ENCODE measurements at places on chromosomes 5 and 9.
A peak's percentile ranks its signal among the peaks of the same experiment; 100 is the strongest.

DNA sequence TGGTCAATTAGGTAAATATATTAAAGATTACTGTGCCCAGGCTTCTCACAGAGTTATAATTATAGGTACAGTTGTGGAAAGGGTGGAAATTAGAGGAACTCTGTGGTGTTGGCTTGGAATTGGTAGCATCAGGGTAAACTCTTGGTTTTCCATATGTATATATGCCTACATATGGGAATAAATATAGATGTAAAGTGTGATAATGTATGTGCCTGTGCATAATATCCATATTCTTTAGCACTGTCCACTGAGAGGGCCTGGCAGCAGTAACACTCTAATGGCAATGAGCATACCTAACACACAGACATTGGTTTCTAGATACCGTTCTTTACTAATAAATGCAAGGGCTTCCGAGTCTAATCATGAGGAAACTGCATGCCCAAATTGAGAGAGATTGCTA lies 4.0 kb upstream of the PTPDC1 start:
- no peak for DNase-seq

DNA sequence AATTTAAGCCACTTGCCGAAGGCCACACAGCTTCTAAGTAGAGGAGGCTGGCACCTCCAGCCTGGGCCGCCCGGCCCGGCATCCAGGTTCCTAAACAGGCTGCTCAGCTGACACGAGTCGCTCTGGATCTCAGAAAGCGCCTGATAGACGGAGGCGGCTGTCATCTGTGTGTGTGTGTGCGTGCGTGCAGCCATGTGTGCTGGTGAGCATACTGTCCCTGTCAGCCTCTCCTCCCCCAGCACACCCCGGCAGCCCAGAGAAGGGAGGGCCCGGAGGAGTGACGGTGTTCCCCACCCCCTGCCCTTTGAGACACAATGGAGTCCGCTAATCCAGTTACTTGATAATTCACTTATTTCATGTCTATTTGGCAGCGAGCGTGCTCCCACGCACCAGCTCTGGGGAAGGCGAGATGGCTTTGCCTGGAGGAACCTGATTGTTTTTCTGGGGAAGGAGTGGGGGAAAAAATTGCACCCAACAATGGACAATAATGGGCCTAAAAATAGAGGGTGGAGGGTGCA lies 20.0 kb downstream of the NTNG2 start:
- DNase-seq, result no peak

GRCh38 chr9:27853529-27853928 lies 280.2 kb upstream of the C9orf72 start:
- no peak for DNase-seq

DNA sequence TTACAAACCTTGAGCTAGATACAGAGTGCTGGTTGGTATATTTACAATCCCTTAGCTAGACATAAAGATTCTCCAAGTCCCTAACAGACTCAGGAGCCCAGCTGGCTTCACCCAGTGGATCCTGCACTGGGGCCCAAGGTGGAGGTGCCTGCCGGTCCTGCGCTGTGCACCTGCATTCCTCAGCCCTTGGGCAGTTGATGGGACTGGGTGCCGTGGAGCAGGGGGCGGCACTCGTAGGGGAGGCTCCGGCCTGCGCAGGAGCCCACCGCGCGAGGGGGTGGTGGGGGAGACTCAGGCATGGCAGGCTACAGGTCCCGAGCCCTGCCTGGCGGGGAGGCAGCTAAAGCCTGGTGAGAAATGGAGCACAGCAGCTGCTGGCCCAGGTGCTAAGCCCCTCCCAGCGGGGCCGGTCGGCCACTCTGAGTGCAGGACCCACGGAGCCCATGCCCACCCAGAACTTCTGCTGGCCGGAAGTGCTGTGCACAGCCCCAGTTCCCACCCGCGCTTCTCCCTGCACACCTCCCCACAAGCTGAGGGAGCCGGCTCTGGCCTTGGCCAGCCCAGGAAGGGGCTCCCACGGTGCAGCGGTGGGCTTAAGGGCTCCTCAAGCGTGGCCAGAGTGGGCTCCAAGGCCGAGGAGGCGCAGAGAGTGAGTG lies 1464.7 kb downstream of the EFNA5 start:
- no peak for DNase-seq

DNA sequence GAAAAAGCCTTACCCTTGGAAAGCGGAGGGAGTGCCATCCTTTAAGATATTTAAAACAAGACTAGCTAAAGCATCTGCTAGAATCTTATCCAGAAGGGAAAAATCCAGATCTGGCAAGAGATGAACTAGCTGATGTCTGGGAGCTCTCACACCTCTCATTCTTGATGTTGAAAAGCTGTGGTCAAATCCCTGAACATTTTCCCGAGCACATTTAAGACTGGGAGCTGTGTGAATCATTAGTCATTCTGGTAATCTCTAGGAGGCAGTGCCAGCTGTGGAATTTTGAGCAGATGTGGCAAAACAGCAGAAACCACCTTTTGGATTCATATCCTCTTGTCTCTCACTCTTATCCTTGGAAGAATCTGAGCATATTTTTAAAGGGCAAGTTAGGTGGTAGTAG lies 218.0 kb downstream of the MAN2A1 start:
- DNase-seq, result peak; percentile 36

GRCh38 chr9:7980691-7981289 lies 181.2 kb upstream of the DMAC1 start:
- DNase-seq, result no peak

GRCh38 chr9:20478786-20479185 lies 143.5 kb downstream of the MLLT3 start:
- DNase-seq, result no peak

- DNase-seq, result no peak
Measured at GRCh38 chr9:127753148-127753547, 18.1 kb upstream of the TOR2A start.

DNA sequence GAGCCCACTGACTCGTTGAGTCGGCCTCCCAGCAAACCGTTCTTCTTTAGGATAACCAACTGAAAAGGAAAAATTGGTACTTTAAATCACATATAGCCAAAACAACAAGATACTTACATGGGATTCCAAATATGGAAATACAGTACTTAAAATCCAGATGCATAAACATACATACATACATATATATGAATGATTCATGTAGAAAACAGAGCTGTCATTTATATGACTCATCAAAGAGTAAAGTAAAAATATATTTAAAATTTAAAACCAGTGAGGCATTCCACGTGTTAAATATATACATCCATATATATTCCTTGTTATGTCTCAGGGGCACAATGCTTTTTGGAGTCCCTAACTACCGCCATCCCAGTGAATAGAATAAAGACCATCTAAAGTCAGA lies 36.7 kb downstream of the DMGDH start:
- DNase-seq, result no peak

DNA sequence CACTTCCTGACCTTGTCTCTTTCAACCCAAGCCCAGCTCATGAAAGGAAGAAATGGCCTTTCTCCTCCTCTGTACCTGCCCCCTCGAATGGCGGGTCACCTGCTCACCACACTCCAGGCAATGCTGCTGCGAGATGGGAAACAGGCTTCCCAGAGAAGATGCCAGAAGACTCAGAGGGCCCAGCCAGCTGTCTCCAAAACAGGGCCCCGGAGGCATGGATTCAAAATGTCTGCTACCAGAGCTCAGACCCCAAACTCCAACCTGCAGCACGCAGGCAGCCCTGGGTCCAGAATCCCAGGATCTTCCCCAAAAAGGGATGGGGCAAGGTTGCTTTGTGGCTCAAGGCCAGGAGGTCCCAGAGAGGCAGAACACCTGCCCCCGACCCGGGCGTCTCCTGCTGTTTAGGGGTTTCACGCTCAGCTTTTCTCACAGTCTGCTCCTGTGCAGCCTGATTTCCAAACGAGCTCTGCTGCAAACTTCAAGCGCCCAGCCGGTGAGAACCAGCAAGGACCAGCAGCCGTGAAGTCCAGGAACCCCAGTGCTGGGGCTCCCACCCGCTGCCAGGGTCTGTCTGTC lies 42.5 kb downstream of the VAV2 start:
- DNase-seq, result no peak

DNA sequence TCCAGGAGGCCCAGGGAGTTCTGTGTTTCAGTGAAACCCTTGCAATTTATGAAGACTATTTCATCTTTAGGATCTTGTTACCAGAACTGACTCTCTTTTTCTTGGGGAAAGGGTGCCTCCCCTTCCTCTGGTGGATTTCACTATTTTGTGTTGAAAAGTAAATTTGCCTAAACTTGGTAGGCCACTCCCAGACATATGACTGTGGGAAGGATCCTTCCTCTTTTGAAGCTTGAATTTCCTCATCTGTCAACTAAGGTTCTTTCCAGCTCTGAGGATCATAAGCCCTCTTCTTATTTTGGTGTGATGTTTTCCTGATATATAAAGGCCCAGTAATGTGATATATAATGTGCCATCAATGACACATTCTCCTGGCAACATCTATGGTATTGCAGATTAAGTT lies 59.1 kb upstream of the ZFAND5 start:
- no peak for DNase-seq

- DNase-seq, result no peak
Measured at GRCh38 chr5:39191216-39191615, 28.1 kb downstream of the FYB1 start.

GRCh38 chr5:163489055-163489744 lies 16.2 kb upstream of the MAT2B start:
- DNase-seq, result no peak

DNA sequence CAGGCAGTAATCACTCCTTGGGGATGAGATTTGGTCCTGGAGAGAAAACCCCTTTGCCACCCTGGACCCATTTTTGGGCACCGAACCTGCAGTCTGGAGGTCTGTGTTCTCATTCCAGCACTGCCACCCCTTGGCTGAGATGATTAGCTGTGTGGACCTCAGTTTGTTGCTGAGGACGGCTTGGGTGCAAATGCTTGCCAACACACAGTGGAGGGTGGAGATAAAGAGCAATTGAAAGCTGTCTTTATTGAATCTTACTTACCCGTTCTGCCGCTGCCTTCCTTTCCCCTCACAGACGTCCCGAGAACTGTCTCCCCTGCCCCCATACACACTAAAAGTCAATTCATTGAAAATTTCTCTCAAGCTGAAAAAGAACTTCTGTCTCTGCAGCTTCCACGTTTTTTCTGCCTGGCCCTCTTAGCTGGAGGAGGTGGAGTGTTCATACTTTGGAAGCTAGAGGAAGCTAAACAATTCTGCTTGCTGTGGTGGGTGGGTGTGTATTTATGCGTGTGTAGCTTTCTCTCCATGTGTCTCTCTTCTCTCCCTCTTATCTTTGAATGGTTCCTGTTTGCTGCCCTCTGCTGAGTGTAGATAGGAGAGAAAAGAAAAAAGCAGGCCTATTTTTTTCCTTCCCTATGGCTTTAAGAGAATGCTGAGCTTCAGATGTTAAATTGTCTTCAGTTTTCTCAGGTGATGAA lies 6.6 kb downstream of the GALNT10 start:
- DNase-seq, result no peak

GRCh38 chr9:106696804-106697203 lies 166.2 kb upstream of the ZNF462 start:
- DNase-seq, result no peak

DNA sequence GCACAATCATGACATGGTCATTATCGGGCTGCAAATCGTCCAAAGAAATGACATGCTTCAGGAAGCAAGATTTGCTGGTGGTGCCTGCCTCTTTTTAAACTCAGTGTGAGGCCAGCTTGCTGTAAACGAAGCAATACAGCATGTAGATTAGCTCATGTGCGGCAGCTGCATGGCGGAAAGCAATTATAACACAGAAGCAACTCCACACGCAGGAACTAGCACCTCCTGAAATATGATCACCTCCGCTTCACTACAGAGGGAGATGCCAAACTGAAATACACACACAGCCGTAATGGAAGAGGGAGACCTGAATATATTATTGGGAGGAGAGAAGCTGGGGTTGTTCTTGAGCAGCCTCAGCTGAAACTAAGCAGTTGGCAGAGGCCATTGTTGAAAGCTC lies 312.5 kb downstream of the PSAT1 start:
- DNase-seq, result no peak

DNA sequence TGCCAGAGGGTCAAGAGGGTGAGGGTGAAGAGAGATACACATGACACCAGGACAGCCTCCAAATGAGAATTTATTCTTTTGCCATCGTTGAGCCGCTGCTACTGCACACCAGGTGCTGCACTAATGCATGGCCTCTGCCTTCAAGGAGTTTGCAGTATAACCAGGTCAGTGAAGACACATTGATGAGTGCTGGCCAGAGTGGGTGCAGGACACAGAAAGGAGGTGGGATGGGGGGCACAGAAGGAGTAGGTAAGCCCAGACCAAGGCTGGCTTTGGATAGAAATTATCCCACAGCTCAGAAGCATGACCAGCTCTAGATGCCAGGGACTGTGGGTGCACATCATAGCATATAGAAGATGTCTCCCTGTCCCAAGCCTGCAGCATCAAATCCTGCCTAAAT lies 38.0 kb downstream of the FOXI1 start:
- no peak for DNase-seq

- no peak for DNase-seq
Measured at GRCh38 chr5:17882760-17883488, 248.7 kb downstream of the TAF11L14 start.

DNA sequence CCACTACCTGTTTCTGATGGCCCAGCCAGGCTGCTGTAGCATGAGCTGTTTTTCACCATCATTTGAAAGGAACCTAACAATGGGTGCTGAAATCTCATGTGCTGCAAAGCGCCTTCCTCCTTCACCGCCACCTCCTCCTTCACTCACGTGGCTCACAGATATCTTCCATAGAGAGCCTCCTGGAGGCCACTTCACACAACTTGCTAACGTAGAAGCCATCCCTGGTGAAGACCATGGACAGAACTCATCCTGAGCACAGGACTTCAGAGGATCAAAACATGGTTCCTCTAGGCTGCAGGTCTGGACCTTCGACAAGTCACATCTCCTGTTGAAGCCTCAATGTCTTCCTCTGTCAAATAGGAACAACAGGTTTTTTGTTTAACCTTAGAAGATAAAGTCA lies 155.5 kb upstream of the RAD23B start:
- no peak for DNase-seq

DNA sequence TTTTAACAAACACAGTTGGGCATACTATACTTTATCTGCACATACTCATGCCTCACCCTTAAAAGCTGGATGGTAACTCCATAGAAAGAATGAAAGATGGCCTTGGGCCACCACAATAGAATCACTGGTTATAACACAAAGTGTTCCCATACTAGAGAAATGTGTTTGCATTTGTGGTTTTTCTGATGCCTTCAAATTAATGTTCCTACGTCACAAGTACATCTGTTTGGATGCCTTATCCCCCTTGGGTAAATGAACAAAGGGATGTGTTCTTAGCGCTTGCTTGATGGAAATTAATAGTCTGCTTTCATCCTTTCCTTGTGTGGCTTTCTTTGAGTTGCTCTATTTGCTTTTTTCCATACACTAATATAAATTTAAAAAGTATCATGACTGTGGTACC lies 291.1 kb upstream of the PDE4D start:
- DNase-seq, result no peak

DNA sequence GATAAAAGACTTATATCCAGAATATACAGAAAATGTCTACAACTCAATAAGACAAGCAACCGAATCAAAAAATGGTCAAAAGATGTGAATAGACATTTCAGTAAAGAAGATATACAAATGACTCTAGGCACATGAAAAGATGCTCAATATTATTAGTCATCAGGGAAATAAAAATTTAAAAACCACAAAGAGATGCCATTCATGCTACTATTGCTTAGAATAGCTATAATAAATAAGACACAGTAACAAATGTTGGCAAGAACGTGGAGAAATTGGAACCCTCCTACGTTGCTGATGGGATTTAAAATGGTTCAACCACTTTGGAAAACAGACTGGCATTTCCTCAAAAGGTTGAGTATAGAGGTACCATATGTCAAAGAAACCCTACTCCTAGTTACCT lies 39.8 kb downstream of the POLK start:
- DNase-seq, result no peak

GRCh38 chr5:66701244-66701643 lies 105.1 kb downstream of the MAST4 start:
- no peak for DNase-seq

GRCh38 chr9:34580358-34580757 lies 9.2 kb downstream of the CNTFR start:
- no peak for DNase-seq

- no peak for DNase-seq
Measured at GRCh38 chr9:24516463-24516862, 29.2 kb downstream of the IZUMO3 start.

Measured in stromal cell of bone marrow (primary cell).